ENCODE measurements at places on chromosomes 12 and 14.
A peak's percentile ranks its signal among the peaks of the same experiment; 100 is the strongest.

GRCh38 chr14:91089958-91090535 lies 23.8 kb upstream of the DGLUCY start:
- no peak for DNase-seq

DNA sequence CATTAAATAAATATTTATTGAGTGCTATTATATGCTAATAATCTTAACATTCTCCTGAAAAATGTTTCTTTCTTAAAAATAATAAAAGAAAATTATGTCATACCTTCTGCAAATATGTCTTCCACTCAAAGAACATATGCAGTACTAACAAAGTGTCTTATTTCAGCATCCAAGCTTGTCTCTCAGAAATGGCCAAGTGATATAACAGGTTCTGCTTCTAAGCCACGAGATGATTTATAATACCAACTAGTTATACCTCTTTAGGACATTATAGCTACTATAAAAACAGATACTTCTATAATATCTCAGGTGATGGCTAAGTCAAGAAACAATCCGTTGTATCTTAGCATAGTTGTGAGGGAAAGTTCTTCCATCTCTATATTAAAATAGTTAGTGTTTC lies 128.1 kb upstream of the ARID2 start:
- no peak for DNase-seq

GRCh38 chr14:100911665-100912316 lies 8.3 kb upstream of the RTL1 start:
- DNase-seq: no peak

DNA sequence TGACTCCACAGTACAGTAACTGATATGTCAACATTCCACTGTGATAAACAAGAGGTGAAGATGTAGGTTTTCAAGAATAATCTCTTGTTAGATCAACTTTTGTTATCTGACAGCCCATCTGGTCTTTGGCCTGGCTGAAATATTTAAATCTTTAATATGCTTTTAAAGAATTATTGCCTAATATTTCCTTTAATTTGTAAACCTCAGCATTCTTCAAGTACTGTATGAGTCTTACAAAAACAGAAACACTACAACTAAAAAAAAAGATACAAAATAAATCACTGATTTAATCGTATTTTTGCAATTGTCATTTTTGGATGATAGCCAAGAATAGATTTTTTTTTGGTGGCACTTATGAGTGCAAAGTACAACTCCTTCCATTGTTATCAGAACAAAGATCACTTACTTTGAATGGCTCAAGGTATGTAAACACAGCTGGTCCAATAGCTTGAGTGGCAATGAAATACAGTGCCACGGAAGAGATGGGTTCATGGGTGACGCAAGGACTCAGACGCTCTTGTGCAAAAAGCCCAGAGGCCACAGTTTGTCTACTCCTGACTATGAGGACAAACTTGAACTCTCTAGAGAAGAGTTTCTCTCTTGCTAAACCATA lies 109.5 kb downstream of the PAX9 start:
- no peak for DNase-seq

GRCh38 chr12:100234591-100235304 lies 32.1 kb downstream of the DEPDC4 start:
- DNase-seq: no peak

DNA sequence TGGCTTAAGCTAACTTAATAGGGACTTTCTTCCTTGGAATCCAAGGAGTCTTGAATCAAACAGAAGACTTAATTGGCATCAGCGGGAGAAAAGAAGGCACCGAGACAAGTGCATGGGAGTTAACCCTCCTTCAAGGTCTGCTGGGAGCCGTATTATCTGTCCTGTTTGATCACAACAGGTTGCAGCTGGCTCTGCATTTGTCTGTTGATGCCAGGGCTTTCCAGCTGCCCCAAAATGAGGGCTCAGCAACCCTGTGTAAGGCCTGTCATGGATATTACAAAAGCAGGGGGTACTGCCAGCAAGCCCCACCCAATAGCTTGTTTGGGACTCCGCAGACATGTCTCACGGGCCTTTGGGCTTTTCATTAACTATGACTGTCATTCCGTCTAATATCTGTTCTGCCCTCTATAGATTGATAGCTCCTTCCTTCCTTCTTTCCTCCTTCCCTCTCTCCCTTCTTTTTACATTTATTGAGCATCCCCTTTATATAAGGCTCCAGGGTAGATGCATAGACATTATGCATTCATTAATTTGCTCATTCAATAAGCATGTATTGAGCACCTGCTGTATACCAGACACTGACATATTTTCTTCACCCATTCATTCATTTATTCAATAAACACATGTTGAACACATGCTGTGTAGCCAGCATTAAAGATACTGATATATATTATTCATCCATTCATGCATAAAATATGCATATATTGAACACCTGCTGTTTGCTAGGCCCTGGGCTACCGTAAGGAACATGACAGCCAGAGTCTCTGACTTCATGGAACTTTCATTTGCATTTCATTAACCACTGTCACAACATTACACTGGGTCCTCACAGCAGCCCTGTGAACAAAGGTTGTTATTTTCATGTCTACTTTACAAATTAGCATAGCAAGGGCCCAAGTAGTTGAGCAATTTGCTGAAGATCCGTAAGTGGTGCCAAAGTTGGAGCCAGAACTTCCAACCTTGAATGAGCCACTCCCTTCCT lies 56.2 kb downstream of the SVOP start:
- no peak for DNase-seq

GRCh38 chr12:109946505-109946904 lies 46.4 kb downstream of the TCHP start:
- no peak for DNase-seq

DNA sequence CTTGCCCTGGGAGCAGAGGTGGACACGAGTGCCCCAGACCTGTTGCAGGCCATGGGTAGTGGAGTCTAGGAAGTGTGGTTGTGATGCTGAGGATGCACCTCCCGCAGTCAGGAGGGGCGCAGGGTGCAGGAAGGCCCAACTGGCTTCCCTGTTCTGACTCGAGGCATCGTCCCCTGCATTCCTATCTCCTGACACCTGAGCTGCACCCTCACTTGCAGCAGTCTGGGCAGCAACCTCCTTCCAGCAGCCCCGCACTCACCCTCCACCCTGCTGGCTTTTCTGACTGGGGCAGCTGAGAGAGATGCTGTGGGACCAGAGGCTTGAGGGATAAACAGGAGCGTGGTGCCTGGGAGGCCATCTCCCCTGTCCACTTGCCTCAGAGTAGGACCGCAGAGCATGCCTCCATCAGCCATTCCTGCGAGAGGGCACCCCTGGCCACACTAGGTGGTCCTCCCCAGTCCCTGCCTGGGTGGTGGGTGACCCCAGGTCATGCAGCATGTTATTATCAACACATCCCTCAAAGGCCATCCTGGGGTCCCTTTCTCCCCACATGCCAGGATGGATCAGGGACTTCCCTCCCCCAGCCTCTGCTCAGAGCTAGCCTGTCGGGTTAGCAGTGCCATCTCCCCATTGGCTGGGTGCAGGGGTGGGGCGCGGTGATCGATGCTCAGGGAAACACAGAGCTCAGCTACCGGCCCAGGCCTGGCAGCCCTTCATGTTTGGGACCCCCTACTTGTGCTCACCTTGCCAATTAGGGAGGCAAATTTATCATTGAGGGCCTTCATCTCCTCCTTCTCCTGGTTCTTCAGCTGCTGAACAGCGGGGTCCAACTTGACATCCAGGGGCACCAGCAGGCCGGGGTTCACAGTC lies 719 bp downstream of the KRT80 start:
- DNase-seq: no peak

- no peak for DNase-seq
Observed at GRCh38 chr14:104091927-104092771, 6.6 kb downstream of the ASPG start.

GRCh38 chr12:124581307-124582107 lies 14.1 kb upstream of the NCOR2 start:
- no peak for DNase-seq

DNA sequence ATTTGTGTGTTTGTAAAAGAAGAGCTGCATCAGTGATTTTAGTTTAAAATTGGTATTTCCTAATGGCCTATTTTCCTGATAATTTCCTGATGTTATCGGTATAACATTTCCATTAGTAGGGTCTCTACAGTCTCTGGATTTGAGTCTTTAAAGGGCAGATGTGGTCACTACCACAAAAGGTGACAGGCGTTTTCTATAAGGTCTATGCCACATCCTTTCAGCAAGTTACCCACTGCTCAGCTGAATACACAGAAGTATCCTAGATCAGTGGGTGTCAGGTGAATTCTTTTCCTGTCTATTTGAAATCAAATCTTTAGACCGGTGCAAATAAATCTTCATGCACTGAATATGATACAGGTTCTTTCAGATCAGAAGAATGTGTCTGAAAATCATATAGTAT lies 90.2 kb downstream of the LIN7A start:
- no peak for DNase-seq

- no peak for DNase-seq
Observed at GRCh38 chr12:3704512-3705353, 48.2 kb downstream of the CRACR2A start.

GRCh38 chr12:3646561-3647241 lies 106.2 kb downstream of the CRACR2A start:
- DNase-seq: no peak

GRCh38 chr12:123860377-123860776 lies 98.3 kb downstream of the DNAH10 start:
- DNase-seq: no peak

GRCh38 chr14:62117010-62117750 lies 355.0 kb downstream of the SNAPC1 start:
- peak; percentile 59 for DNase-seq

GRCh38 chr12:82970614-82971013 lies 283.9 kb downstream of the TMTC2 start:
- no peak for DNase-seq

Data from sciatic nerve (tissue), 2 donors.